ENCODE measurements at places on chromosomes 1 and 21. TPM values are rescaled to one million over a fixed set of nuclear protein-coding genes. Genes with fewer than 3 reads are reported as not detected.

Gene PLEKHG5
- 0.81 TPM for polyA plus RNA-seq

Gene NCMAP
- 0.31 TPM for polyA plus RNA-seq

Gene PTPRF
- polyA plus RNA-seq = 41.2 TPM

Gene SPOCD1
- polyA plus RNA-seq = 0.12 TPM

Gene CLCNKA
- polyA plus RNA-seq = not detected

Gene TNFRSF4
- polyA plus RNA-seq = 0.15 TPM

Gene LDLRAD1
- polyA plus RNA-seq = not detected

Gene KIF17
- polyA plus RNA-seq = 1.0 TPM

Gene TSPEAR
- polyA plus RNA-seq = 0.14 TPM

Gene GRIK1
- polyA plus RNA-seq = 0.14 TPM

Gene CFH
- polyA plus RNA-seq = 554 TPM

Gene TMEM9
- polyA plus RNA-seq = 53.0 TPM

Gene HDGF
- 41.7 TPM for polyA plus RNA-seq

Data from liver (tissue), 10 donors.